Progenitor cell of endocrine pancreas (in vitro differentiated cells): ENCODE measurements at places on chromosomes 11 and 22.

DNA sequence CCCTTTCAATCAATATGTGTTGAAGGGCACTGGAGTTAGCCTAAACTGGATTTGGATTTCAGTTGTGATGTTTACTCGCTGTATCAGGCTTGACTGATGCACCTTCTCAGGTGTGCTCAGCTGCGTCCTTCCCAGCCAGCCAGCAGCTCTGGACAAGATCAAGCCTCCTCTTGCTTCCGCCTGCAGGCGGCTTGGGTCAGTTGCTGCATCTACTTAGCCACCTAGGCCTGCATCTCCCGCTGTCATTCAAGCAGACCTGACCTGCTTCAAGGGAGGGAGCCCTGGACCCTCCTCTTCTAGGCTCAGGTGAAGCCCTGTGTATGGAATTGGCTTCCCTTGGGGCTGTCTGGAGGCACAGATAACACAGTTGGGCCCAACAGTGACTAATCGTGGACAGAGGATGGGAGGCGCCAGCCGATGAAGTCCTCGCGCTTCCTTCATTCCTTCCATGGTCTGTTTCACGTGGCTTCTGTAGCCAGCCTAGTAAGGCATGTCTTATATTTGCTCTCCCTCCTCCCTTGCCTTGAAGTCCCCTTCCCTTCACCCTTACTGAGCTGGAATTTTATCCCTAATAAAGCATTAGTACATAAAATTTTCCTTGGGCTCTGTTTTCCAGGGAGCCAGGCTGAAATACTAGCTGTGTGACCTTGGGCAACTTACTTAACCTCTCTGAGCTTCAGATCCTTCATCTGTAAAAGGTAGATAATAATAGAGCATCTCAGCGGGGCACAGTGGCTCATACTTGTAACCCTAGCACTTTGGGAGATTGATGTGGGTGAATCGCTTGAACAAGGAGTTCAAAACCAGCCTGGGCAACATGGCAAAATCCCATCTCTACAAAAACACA lies 2.1 kb upstream of the LHFPL7 start:
- DNase-seq: no peak
- H3K27ac ChIP-seq: peak overlapping the region; percentile 33
- no peaks in the 10 kb centered on the region for H3K27me3 ChIP-seq
- no peaks in the 10 kb centered on the region for H3K36me3 ChIP-seq
- H3K4me3 ChIP-seq: no peak overlapping the region
- peaks cover 28% of the 10 kb centered on the region for H3K4me1 ChIP-seq

DNA sequence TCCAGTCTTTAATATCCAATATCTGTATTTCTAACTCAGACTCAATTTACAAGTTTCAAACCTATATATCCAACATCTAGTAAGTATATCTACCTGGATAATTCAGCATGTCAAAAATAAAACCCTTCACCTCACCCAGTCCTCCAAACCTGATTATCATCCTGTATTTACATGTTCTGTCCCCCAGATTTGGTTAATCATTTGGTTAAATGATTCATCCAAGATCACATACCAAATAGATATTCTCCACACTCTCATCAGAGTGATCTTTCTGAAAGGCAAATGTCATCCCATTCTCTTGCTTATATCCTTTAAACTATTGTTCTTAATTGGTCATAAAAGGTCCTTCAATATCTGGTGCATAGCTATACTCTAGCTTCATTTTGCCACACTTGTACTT lies 199.0 kb downstream of the SOX6 start:
- H3K27ac ChIP-seq: no peak overlapping the region
- H3K27me3 ChIP-seq: no peaks in the 10 kb centered on the region
- no peak for DNase-seq
- H3K4me3 ChIP-seq: no peak overlapping the region
- peaks cover 18% of the 10 kb centered on the region for H3K4me1 ChIP-seq
- H3K36me3 ChIP-seq: peaks cover 3% of the 10 kb centered on the region

- H3K36me3 ChIP-seq: no peaks in the 10 kb centered on the region
- H3K4me1 ChIP-seq: no peaks in the 10 kb centered on the region
- no peak overlapping the region for H3K27ac ChIP-seq
- no peaks in the 10 kb centered on the region for H3K27me3 ChIP-seq
Measured at GRCh38 chr11:30889143-30889794, 303.1 kb upstream of the MPPED2 start.

DNA sequence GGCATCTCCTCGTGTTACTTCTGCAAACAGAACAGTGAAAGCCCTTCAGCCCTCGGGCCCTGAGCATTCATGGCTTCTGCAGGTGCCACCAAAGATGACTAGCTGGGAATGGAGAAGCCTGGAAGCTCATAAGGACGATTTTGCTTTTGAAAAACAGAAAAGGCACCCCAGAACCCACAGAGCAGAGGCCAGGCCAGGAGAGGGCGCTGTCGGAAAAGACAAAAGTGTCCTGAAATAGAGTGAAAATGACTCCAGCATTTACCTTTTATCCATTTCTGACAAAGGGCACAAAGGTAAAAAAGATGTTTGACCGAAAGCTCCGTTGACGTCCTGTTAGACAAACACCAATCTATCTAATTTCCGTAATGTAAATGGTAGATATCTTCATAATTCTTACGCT lies 37.6 kb downstream of the ZNF195 start:
- peaks cover 8% of the 10 kb centered on the region for H3K4me1 ChIP-seq
- no peak for DNase-seq
- H3K4me3 ChIP-seq: no peak overlapping the region
- peaks cover 35% of the 10 kb centered on the region for H3K27me3 ChIP-seq
- no peak overlapping the region for H3K27ac ChIP-seq

- no peak overlapping the region for H3K4me3 ChIP-seq
- H3K27me3 ChIP-seq: peaks cover 40% of the 10 kb centered on the region
- H3K4me1 ChIP-seq: peaks cover 5% of the 10 kb centered on the region
- DNase-seq: no peak
Measured at GRCh38 chr22:33070600-33070999, 12.4 kb upstream of the SYN3 start.

DNA sequence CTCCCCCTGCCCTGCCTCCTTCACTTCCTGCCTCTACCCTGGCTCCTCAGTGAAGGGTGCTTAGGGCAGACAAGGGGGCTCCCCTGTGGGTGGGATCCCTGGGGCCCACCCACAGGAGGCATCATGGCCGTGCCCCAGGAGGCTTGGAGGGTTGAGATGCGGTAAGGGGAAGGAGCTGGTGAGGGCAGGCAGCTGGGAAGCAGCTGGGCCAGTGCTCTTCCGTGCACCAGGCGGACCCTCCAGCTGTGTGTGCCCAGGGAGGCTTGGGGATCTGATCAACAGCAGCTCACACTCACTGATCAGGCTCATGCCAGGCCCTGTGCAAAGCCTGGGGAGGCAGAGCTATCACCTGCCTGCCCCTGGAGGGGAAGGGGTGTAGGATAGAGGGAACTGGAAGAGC lies 59.3 kb upstream of the TTLL12 start:
- peaks cover 8% of the 10 kb centered on the region for H3K27me3 ChIP-seq
- H3K36me3 ChIP-seq: no peaks in the 10 kb centered on the region
- H3K27ac ChIP-seq: no peak overlapping the region
- no peak overlapping the region for H3K4me3 ChIP-seq

DNA sequence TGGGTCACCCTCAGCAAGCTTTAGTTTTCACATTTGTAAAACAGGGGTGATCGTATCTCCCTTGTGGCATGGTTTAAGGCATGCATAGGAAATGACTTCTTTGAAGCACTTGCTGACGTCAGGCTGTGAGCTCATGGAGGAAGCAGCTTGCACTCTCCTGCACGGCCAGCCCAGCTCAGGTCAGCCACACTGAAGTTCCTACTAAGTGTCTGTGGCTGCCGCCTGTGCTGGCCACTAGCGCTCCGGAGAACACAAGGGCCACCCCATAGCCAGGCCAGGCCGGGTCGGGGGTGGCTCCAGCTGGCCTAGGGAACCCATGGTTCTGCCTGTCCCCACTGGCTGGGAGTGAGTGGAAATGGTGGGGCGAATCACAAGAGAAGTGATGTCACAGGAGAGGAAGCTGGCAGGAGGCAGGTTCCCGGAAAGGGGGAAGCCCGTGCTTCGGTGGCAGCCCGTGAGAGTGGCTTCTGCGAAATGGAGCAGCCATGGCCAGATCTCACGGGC lies 28.2 kb downstream of the KCTD17 start:
- no peak for DNase-seq
- H3K4me1 ChIP-seq: peaks cover 2% of the 10 kb centered on the region

GRCh38 chr11:35066783-35067423 lies 72.1 kb upstream of the CD44 start:
- no peak for DNase-seq
- peaks cover 12% of the 10 kb centered on the region for H3K27me3 ChIP-seq
- H3K4me1 ChIP-seq: peaks cover 2% of the 10 kb centered on the region
- peaks cover 2% of the 10 kb centered on the region for H3K36me3 ChIP-seq

GRCh38 chr22:37340331-37341262 lies 58.3 kb downstream of the CYTH4 start:
- H3K27ac ChIP-seq: no peak overlapping the region
- H3K27me3 ChIP-seq: peaks cover 54% of the 10 kb centered on the region
- no peak for DNase-seq
- no peak overlapping the region for H3K4me3 ChIP-seq

DNA sequence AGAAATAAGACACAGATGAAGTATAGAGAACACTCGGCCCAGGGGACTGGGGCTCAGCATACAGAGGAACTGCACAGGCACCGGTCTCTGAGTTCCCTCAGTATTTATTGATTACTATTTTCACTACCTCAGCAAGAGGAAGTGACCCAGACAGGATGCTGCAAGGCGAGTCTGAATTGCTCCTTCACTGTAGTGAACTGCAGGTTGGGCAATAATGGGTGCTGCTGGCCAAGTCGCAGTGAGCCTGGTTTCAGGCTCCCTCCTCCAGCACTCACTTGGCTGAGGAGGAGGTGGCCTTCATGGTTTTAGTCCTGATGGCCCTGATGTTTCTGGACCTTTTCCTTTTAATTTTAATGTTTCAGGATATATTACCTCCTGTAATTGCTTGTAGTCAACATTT lies 10.4 kb downstream of the OR52K2 start:
- no peak overlapping the region for H3K4me3 ChIP-seq
- H3K36me3 ChIP-seq: no peaks in the 10 kb centered on the region
- H3K27me3 ChIP-seq: no peaks in the 10 kb centered on the region
- no peak overlapping the region for H3K27ac ChIP-seq
- no peak for DNase-seq
- peaks cover 14% of the 10 kb centered on the region for H3K4me1 ChIP-seq

DNA sequence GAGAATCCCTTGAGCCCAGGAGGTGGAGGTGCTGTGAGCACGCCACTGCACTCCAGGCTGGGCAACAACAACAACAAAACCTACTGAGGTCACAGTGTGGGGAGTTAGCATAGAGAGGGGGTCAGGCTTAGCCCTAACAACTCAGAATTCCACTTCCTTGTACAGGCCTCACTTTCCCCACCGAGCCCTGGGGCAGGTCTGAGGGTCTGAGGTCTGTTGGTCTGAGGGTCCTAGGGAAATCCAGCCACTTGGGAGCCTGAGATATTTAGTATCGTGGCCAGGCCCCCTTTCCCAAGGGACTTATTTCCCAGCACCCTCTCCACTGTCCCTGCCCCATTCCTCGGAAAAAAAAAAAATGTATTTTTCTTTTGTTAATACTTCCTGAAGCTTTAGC lies 34.8 kb upstream of the HORMAD2 start:
- H3K27me3 ChIP-seq: peaks cover 14% of the 10 kb centered on the region
- peaks cover 4% of the 10 kb centered on the region for H3K4me1 ChIP-seq
- no peaks in the 10 kb centered on the region for H3K36me3 ChIP-seq
- H3K27ac ChIP-seq: no peak overlapping the region

DNA sequence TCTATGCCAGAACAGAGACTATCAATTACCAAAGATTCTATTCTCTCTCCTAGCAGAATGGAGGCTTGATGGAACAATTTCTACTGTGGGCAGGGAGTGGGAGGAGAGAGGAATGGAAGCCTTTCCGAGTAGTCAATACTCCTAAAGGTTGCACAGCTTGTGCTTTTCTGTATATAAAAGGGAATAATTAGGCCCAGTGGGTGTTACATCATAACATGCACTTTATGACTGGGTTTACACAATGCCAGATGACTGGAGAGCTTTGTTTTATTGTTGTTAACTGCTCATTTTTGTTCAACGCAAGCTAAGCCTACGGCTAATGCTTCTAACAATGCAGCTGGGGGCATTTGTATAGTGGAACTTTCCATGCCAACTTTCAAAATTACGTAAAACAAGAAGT lies 2237.9 kb upstream of the RAG2 start:
- no peak overlapping the region for H3K27ac ChIP-seq
- no peaks in the 10 kb centered on the region for H3K4me1 ChIP-seq
- no peaks in the 10 kb centered on the region for H3K27me3 ChIP-seq
- DNase-seq: no peak
- no peaks in the 10 kb centered on the region for H3K36me3 ChIP-seq
- H3K4me3 ChIP-seq: no peak overlapping the region

- no peaks in the 10 kb centered on the region for H3K27me3 ChIP-seq
- H3K4me1 ChIP-seq: no peaks in the 10 kb centered on the region
- H3K27ac ChIP-seq: no peak overlapping the region
- H3K4me3 ChIP-seq: no peak overlapping the region
- no peak for DNase-seq
Measured at GRCh38 chr11:130209128-130209932, 49.7 kb downstream of the ST14 start.

DNA sequence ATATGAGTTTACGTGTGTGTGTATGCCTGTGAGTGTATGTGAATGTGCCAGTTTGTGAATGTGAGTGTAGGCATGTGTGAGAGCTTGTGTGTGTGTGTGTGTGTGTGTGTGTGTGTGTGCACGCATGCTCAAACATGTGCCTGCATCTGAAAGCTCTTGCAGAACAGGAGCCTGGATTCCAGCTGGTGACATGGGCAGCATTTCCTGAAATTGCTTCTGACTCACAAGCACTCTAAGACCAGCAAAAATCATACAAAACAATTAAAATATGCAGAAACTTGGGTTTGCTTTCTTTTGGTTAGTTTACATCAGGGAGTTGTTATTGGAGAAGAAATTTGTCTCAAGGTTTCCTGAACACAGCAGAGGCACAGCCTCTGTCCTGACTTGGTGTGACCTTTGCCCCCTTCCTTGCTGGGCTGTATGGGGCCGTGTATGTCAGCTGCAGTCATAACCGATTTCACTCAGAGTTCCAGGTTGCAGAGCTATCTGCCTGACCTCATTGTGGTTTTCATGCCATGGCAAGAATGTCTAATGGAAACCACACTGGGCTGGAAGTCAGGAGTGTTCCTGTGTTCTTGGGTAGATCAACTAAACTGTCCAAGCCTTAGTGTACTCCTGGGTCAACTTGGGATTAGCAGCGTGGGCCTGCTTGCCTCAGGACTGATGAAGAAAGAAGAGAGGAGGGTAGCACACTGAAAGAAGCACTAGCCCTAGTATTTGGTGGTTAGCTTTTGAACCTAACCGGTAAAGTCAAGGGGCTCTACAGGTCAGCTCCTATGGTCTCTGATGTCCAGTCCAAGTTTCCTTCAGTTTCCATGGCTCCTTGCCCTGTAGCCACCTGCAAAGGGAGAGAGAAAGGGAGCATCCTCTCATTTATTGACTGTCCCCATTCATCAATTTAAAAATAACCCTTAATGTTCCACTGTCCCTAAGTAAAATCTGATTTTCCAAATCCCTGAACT lies 143.7 kb downstream of the SNX19 start:
- H3K36me3 ChIP-seq: no peaks in the 10 kb centered on the region
- H3K4me3 ChIP-seq: no peak overlapping the region
- H3K4me1 ChIP-seq: peaks cover 27% of the 10 kb centered on the region
